Right ventricle myocardium superior (tissue), 1 donor: ENCODE measurements at places on chromosomes 4 and X. TPM values are rescaled to one million over a fixed set of nuclear protein-coding genes. Genes with fewer than 3 reads are reported as not detected.

PAK3 gene
- total RNA-seq: 0.35 TPM

DNA sequence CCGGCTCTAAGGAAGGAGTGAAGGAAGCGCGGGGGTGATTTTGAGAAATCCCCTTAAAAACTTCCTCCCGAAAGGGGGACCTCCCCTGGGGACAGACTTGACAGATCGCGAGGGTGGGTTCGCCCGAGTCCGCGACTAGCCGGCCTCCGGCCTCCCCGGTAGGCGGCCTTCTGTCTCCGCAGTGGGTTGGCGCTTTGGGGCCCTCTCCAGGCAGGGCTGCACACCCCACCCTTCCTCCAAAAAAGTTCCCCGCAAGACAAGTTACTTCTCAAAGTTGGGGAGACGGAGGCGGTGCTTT lies 24.8 kb downstream of the HOPX start:
- peak; percentile 47 for DNase-seq

GPR50 gene
- total RNA-seq: not detected

GRCh38 chr4:182944484-182945213 lies 27.5 kb upstream of the DCTD start:
- DNase-seq: no peak

CABS1 gene
- total RNA-seq: not detected

- no peak for DNase-seq
Measured at GRCh38 chr4:144831971-144832370, 186.0 kb downstream of the HHIP start.

VCX3A gene
- not detected for total RNA-seq

- DNase-seq: no peak
Measured at GRCh38 chrX:119206203-119206602, 29.9 kb upstream of the PGRMC1 start.

- DNase-seq: no peak
Measured at GRCh38 chrX:53294024-53294648, 12.8 kb upstream of the IQSEC2 start.

TRO gene
- 1.6 TPM for total RNA-seq

HOPX gene
- total RNA-seq: 23.7 TPM

DNA sequence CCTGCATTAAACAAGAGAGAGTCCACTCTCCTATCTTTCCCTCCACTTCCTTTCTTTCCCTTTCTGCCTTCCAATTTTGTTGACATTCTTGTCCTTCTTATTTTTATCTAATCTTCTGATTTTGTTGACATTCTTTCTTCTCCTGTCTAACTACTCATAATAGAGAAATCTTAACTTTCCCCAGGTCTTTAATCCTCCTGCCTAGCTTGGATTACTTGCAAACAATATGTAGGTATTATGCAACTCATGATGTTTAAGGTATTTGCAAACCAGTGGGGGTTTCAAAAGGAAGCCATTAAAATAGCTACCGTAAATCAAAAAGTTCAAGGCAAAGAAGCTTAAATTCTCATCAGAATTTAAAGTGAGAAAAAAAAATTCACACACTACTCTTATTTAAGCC lies 53.9 kb downstream of the PROM1 start:
- DNase-seq: no peak

DNA sequence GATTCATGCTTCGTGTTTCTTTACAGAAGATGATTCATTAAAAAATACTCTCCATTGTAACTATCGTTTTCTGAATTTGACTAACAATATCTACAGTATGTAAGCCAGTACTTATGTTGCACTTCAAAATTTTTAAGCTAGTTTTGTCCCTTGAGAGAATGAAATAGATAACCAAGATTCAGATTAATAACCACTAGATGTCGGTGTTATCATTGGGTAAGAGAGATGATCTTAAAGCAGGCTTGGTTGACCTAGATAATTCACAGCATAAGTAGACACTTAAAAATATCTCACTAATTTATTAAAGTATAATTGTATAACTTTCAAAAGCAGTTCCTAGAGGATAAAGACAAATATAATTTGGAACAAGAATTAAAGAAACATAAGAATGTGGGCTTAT lies 430.9 kb downstream of the C4orf33 start:
- DNase-seq: no peak

- no peak for DNase-seq
Measured at GRCh38 chr4:76690011-76690905, 207.7 kb downstream of the SOWAHB start.

- no peak for DNase-seq
Measured at GRCh38 chrX:122500556-122500955, 683.5 kb upstream of the GRIA3 start.

- no peak for DNase-seq
Measured at GRCh38 chrX:17635231-17635630, 102.1 kb upstream of the SCML1 start.

TBC1D8B gene
- total RNA-seq: 1.9 TPM

DNA sequence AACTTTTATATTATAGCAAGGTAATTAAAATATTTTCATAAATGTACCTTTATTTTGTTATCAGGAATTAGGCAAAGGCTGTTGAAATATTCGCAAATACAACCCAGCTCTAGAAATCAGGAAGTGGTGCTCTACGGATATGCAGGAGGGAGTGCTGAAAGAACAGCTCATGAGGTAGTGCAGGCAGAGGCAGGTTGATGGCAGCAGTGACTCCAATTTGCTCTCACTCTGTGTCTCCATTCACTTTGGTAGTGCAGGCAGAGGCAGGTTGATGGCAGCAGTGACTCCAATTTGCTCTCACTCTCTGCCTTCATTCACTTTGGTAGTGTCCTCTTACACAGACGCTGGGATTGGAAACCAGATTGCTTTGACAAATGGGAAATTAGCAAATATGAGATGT lies 277.9 kb downstream of the TRIML1 start:
- no peak for DNase-seq

- no peak for DNase-seq
Measured at GRCh38 chr4:53635697-53636483, 44.6 kb upstream of the LNX1 start.

DNA sequence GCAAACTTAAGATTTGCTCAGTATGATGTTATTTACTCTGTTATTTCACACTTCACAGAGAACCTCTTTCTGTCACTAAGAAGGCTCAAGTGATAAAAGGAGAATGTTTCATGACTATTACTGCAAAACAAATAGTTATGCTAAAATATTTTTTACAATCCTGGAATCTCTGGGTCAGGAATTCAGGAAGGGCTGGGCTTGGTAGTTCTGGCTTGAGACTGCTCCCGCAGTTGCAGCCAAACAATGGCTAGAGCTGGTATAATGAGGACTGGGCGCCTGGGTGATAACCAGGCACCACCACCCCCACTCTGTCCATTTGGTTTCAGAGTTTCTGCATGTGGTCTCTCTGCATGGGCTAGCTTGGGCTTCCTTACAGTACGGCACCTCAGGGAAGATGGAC lies 28.7 kb upstream of the SPP1 start:
- DNase-seq: no peak

DNA sequence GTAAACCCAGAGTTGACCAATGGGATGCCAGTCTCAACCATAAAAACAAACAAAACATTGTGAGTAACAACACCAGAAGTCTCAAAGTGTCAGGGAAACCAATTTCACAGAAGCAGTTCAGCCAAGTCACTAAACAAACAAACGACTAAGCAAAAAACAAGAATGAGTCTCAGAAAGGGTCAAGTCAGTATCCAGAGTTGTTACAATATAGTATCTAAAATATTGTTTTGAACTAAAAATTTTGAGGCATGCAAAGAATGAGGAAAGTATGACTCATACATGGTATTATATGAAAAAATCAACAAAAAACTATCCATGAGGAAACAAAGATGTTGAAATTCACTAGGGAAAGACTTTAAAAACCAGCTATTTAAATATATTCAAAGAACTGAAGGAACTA lies 70.6 kb downstream of the AR start:
- DNase-seq: no peak

GRCh38 chr4:68498413-68499007 lies 51.2 kb downstream of the TMPRSS11E start:
- DNase-seq: no peak

SYTL5 gene
- total RNA-seq: not detected

DNA sequence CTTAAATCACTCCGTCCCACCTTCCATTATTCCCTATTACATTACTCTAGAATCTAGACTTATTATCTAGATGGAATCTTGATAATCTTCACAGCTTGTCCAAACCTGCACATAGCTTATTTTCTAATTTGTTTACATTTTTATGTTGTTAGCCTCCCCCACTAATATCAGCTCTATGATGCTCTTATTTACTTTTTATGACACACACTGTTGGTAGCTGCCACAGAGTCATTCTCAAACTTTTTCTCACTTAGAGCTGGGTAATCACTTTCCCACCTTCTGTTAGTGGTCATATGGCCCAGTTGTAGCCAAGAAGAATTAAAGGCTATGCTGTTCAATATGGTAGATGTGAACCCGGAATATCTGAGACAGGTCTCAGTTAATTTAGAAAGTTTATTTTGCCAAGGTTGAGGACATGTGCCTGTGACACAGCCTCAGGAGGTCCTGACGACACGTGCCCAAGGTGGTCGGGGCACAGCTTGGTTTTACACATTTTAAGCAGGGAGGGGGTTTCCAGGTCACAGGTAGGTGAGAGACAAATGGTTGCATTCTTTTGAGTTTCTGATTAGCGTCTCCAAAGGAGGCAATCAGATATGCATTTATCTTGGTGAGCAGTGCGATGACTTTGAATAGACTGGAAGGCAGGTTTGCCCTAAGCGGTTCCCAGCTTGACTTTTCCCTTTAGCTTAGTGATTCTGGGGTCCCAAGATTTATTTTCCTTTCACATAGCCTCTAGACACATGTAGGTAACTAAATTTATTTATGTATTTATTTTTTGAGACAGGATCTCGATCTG lies 7.0 kb upstream of the ADGRA3 start:
- no peak for DNase-seq

- no peak for DNase-seq
Measured at GRCh38 chr4:133320576-133321170, 171.6 kb downstream of the PCDH10 start.
